HCT116 (cell line): ENCODE measurements at places on chromosomes 11 and 22. TPM values are rescaled to one million over a fixed set of nuclear protein-coding genes. Genes with fewer than 3 reads are reported as not detected.

Gene TPBGL
- total RNA-seq, result 0.12 TPM

Gene CATSPERZ
- 1.7 TPM for total RNA-seq

Gene OR8A1
- not detected for total RNA-seq

Gene RIC3
- not detected for total RNA-seq

Gene C22orf31
- total RNA-seq, result not detected

Gene SCUBE1
- total RNA-seq, result 3.9 TPM

Gene SOX6
- total RNA-seq, result 0.81 TPM

Gene OOSP1
- not detected for total RNA-seq

Gene BIRC2
- 32.6 TPM for total RNA-seq

Gene RIMBP3B
- 0.25 TPM for total RNA-seq

DNA sequence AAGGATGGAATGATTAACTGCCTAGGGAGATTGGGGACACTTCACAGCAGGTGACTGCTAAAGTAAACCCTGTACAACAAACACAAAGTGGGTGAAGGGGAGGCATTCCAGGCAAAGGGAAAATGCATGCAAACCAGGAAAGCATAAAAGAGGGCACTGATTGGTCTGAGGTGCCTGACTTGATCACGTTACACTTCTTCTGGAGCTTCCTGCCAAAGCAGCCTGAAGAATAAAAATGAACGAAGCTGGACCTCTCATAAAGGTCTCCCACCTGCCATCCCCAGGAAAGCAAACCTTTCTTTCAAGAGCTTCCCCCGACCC is 46.7 kb upstream of the SCUBE2 start:
- peaks cover 11% of the 10 kb centered on the region; the same call in 1 of the 2 replicates for H3K36me3 ChIP-seq
- no peak overlapping the region for H3K4me3 ChIP-seq
- H3K27me3 ChIP-seq, result no peaks in the 10 kb centered on the region
- peak overlapping the region; percentile 75 for H3K27ac ChIP-seq

GRCh38 chr11:67066333-67066709 is 9.7 kb downstream of the RHOD start:
- no peaks in the 10 kb centered on the region for H3K27me3 ChIP-seq
- H3K27ac ChIP-seq, result no peak overlapping the region
- no peak overlapping the region for H3K4me3 ChIP-seq
- H3K4me1 ChIP-seq, result peaks cover 15% of the 10 kb centered on the region
- DNase-seq, result no peak

- no peak for DNase-seq
- H3K27me3 ChIP-seq, result no peaks in the 10 kb centered on the region
- no peaks in the 10 kb centered on the region for H3K36me3 ChIP-seq
- H3K4me1 ChIP-seq, result peaks cover 7% of the 10 kb centered on the region
These were observed at the start of gene CREB3L1 for GRCh38 chr11:46277622-46278386. TSS of gene CREB3L1 (plus strand) at chr11:46277662. CDS start at chr11:46278112, 450 bp downstream.

- H3K27me3 ChIP-seq, result no peaks in the 10 kb centered on the region
- H3K27ac ChIP-seq, result no peak overlapping the region
- H3K4me3 ChIP-seq, result no peak overlapping the region
- DNase-seq, result no peak
- no peaks in the 10 kb centered on the region for H3K36me3 ChIP-seq
These were observed 16.7 kb downstream of the TP53AIP1 start for GRCh38 chr11:128926000-128926399.

GRCh38 chr11:17250561-17251350 is 25.8 kb upstream of the NUCB2 start:
- no peak overlapping the region for H3K27ac ChIP-seq
- DNase-seq, result no peak
- H3K4me1 ChIP-seq, result no peaks in the 10 kb centered on the region
- H3K27me3 ChIP-seq, result no peaks in the 10 kb centered on the region
- H3K36me3 ChIP-seq, result no peaks in the 10 kb centered on the region

DNA sequence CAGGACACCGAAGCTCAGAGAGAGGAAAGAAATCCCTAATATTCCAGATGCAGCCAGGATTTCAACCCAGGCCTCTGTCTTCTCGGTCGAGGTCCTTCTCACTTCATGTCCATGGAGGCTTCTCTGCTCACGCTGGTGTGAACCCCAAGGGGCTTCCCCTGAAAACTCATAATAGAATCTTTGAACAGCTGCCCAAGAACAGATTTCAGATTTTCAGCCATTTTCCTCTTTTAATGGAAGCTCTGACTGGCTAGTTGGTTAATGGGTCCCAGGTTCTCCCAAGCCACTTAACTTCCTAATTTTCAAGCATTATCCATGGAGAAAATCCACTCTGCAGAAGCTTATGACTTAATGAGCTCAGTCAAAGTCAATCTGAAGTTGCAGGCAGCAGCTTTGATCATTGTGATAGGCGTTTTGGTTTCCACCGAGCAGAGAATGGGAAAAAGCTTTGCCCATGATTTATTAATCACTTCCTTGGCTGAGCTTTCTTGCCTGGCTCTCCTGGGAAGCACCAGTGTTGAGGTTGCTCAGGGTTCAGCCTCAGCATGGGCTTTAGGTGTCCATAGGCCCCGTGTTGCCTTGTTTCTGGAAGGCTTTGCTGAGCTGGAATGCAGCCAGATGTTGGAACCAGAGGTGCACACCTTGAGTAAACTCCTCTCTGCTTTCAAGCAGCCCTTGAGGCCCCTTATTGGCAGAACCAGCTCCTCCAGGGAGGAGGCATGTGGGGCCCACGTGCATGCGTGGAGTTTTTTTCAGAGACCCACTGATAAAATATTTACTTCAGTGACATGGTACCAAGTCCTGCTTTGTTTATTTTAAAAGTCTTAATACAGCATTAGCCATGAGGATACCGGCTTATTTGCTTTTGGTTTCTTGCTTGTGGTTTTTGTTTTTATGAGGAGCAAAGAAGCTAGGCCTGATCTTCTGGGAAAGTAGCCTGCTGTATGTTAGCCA is 25.5 kb downstream of the LDLRAD3 start:
- no peak overlapping the region for H3K4me3 ChIP-seq
- H3K4me1 ChIP-seq, result no peaks in the 10 kb centered on the region
- no peak overlapping the region for H3K27ac ChIP-seq
- no peaks in the 10 kb centered on the region for H3K36me3 ChIP-seq
